Liver (tissue), 10 donors: ENCODE measurements at places on chromosomes 1 and 21.

- DNase-seq: no peak
- no peak overlapping the region for H3K4me3 ChIP-seq
- no peak overlapping the region for H3K27ac ChIP-seq
- no peaks in the 10 kb centered on the region for H3K4me1 ChIP-seq
- no peaks in the 10 kb centered on the region for H3K36me3 ChIP-seq
Measured at GRCh38 chr1:92411511-92411910, 75.2 kb downstream of the GFI1 start.

DNA sequence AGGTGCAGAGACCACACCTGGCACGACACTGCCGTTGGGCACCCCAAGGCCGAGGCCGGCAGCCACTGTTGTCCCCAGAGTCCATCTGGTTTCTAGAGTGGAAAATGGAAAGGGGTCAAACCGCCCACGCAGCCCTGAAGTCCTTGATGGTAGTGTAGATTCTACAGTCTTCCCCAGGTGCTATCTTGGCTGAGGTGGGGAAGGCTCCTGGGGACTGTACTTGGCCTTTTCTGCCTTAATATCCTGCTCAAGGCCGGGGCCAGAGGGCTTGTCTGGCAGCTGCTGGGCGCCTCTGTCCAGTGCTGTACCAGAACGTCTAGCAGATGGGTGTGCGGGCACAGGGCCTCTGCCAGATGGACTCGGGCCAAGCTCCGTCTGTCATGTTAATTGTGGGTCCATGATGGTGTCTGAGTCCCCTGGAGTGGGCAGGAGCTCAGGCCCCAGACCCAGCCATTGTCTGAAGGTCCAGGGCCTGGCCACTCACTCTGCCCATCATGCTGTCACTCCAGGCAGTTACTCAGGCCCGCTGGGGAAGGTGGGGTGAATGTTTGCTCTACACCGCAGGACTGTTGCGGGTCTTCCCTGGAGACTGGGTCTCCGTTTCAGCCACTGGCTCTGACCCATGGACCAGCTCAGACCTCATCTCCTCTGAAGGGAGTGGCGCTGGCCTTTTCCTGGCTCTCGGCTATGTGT lies 161.9 kb upstream of the COL6A1 start:
- no peaks in the 10 kb centered on the region for H3K27me3 ChIP-seq
- H3K4me3 ChIP-seq: no peak overlapping the region
- peak; percentile 28 for DNase-seq
- peaks cover 32% of the 10 kb centered on the region for H3K4me1 ChIP-seq

DNA sequence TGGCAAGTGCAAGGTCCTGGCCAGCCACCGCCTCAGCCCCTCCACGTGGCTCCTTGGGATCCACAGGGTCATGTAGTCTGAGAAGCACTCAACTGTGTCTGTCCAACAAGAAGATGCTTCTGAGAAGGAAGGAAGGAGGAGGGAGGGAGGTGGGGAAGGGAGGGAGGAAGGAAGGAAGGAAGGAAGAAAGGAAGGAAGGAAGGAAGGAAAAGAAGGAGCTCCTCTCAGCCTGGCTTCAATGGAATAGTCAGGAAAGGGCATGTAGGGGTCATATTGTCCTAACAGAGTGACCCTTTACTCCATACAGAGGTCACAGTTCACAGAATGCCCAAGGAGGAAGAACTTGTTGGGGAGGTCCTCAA lies 42.5 kb upstream of the TARDBP start:
- no peak overlapping the region for H3K4me3 ChIP-seq
- no peaks in the 10 kb centered on the region for H3K36me3 ChIP-seq
- no peak for DNase-seq
- peaks cover 8% of the 10 kb centered on the region for H3K4me1 ChIP-seq

DNA sequence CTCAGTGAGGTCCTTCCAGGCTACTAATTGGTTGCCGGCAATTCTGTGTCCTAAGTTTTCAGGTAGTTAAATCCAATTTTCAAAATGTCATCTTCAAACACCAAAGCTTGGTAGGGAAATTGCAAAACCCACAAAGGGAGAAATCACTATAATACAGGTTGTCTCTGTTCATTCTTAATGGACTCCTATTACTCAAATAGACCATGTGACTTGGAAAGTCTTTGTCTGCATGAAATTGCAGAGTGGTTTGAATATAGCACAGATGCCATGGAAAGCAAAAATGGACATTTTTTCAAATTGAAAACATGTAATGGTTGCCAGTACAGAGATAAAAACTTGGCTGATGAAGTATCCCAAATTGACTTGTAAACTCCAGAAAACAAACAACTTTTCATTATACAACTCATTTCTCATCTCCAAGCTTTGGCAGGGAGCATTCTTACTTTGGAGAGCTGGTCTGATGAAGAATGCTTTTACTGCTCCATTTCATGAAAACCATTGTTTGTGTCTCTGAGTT lies 169.5 kb upstream of the PKN2 start:
- H3K4me3 ChIP-seq: no peak overlapping the region
- no peaks in the 10 kb centered on the region for H3K36me3 ChIP-seq
- DNase-seq: no peak
- H3K27me3 ChIP-seq: no peaks in the 10 kb centered on the region

GRCh38 chr1:15881961-15882360 lies 34.5 kb downstream of the SPEN start:
- DNase-seq: no peak
- H3K27ac ChIP-seq: no peak overlapping the region
- no peaks in the 10 kb centered on the region for H3K27me3 ChIP-seq
- peaks cover 18% of the 10 kb centered on the region for H3K4me1 ChIP-seq

DNA sequence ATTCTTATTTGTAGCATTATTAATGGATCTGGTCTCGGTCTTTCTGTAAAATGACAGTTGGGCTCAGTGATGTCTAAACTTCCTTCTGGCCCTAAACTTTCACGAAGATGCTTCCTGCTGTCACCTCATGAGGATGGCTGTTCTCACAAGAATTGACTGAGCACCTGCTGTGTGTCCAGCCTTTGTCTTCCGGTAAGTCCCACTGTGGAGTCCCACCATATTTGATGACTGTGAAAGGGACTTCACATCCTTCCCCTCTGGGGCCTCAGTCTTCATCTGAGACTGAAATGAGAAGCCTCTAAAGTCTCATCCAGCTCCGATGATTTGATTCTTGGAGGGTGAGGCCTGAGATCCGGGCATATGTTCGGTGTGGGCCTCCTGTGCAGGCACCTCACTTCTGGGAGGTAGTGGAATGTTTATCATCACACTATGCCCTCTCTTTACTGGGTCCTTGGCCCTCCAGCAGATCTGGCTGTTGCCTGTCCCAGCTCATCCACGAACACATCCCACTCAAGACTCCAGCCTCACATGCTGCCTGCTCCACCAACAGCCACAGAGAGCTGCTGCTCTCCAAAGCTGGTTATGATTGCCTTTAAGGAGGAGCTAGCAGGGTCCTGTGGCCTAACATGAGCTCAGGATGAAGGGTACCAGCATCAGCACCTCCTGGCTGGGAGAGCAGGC lies 95.8 kb downstream of the KCNN3 start:
- H3K36me3 ChIP-seq: no peaks in the 10 kb centered on the region
- H3K27me3 ChIP-seq: no peaks in the 10 kb centered on the region
- no peak overlapping the region for H3K27ac ChIP-seq
- H3K4me3 ChIP-seq: no peak overlapping the region
- no peak for DNase-seq

- H3K27ac ChIP-seq: peak overlapping the region; percentile 99
- no peaks in the 10 kb centered on the region for H3K36me3 ChIP-seq
Measured at GRCh38 chr1:171486048-171486519, 754 bp downstream of the PRRC2C start.

- H3K36me3 ChIP-seq: no peaks in the 10 kb centered on the region
- no peak overlapping the region for H3K27ac ChIP-seq
- H3K4me3 ChIP-seq: no peak overlapping the region
- DNase-seq: no peak
- no peaks in the 10 kb centered on the region for H3K4me1 ChIP-seq
Measured at GRCh38 chr1:204326771-204327300, 32.9 kb downstream of the PLEKHA6 start.

GRCh38 chr1:212515329-212515760 lies 82.6 kb downstream of the NENF start:
- no peak for DNase-seq
- H3K27me3 ChIP-seq: no peaks in the 10 kb centered on the region
- no peak overlapping the region for H3K27ac ChIP-seq
- no peak overlapping the region for H3K4me3 ChIP-seq
- peaks cover 8% of the 10 kb centered on the region for H3K4me1 ChIP-seq

DNA sequence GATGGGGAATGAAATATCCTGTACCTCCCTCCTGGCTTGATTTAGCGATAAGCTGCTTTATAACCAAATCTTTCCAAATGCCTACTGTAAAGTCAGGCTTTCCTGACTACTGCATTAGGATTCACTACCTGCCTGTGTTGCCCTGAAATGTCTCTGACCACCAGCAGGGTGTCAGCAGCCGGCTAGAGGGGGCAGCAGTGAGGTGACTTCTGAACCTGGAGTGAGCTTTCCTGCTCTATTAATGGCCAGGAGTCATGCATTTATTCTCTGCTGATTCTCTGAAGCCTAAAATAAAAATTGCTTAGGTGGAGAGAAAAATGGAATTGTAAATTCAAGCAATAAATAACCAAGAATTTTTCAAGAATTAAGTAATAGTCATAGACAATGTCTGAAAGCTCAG lies 2.5 kb downstream of the BACE2 start:
- peaks cover 4% of the 10 kb centered on the region for H3K27me3 ChIP-seq
- no peak overlapping the region for H3K27ac ChIP-seq
- H3K4me3 ChIP-seq: no peak overlapping the region

DNA sequence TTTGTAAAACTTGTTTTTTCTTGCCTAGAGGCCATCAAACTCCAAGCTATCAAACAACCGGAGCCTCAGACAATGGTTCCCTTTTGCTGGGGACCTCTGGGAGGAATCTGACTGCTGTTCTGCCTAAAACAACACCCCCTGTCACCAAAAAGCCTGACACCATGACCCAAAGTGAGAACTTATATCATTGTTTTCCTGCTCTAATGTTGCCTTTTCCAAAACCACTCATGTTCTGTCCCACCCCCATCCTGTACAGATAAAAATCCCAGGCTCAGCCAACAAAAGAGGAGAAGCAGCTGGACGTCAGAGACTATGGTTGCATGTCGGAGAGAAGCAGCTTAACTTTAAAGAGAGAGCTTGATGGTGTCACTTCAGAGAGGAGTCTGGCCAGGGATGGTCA lies 327.2 kb upstream of the CXADR start:
- no peak overlapping the region for H3K4me3 ChIP-seq
- H3K27me3 ChIP-seq: no peaks in the 10 kb centered on the region
- DNase-seq: no peak
- H3K36me3 ChIP-seq: no peaks in the 10 kb centered on the region
- no peak overlapping the region for H3K27ac ChIP-seq

- DNase-seq: no peak
- no peaks in the 10 kb centered on the region for H3K4me1 ChIP-seq
- H3K27ac ChIP-seq: no peak overlapping the region
- H3K36me3 ChIP-seq: no peaks in the 10 kb centered on the region
Measured at GRCh38 chr1:67898033-67898726, 64.9 kb upstream of the GNG12 start.

DNA sequence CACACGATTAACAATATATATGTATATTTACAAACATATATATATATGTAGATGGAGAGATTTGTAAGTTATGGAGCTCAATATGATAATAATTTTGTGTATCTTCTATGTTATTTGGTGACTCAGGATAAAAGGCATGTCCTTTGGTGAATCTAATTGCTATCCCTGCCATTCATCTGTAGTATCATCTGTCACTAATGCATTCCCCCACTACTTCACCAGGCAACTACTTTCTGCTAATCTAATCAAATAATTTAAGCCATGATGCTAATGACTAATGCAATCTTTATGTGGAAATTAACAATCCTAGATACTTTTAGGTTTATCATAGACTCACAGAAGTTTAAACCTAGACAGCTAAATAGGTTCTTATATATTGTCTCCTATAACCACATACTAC lies 1074.5 kb downstream of the PLA2G4A start:
- no peak overlapping the region for H3K27ac ChIP-seq
- no peaks in the 10 kb centered on the region for H3K4me1 ChIP-seq
- H3K4me3 ChIP-seq: no peak overlapping the region

DNA sequence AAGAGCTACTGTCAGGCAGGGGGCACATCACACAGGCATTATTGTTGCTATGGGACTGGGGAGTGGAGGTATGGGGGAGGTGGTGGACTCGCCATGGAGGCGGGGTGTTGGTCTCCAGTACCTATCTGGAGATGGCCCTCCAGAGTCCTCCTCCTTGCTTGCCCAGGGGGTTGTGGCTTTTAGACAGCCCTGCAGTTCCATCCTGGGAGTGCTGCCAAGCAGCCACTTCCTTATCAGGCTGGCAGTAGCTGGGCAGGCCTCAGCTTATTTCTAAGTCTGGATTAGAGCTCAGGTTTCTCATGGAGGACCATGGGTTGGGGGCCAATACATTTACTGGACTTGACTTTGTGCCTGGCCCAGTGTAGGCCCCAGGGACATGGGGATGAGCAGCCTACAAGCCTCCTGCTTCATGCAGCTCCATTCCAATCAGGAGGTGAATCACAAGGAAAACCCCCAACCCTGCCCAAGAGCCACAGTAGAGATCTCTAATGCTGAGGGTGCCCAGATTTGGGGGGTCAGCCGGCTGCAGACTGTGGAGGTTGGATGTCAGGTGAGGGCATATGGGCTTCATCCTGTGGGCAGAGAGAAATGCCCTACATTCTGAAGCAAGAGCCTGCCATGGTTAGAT lies 210.7 kb upstream of the EDN2 start:
- DNase-seq: no peak
- H3K4me1 ChIP-seq: no peaks in the 10 kb centered on the region
- no peaks in the 10 kb centered on the region for H3K36me3 ChIP-seq
- no peak overlapping the region for H3K27ac ChIP-seq

DNA sequence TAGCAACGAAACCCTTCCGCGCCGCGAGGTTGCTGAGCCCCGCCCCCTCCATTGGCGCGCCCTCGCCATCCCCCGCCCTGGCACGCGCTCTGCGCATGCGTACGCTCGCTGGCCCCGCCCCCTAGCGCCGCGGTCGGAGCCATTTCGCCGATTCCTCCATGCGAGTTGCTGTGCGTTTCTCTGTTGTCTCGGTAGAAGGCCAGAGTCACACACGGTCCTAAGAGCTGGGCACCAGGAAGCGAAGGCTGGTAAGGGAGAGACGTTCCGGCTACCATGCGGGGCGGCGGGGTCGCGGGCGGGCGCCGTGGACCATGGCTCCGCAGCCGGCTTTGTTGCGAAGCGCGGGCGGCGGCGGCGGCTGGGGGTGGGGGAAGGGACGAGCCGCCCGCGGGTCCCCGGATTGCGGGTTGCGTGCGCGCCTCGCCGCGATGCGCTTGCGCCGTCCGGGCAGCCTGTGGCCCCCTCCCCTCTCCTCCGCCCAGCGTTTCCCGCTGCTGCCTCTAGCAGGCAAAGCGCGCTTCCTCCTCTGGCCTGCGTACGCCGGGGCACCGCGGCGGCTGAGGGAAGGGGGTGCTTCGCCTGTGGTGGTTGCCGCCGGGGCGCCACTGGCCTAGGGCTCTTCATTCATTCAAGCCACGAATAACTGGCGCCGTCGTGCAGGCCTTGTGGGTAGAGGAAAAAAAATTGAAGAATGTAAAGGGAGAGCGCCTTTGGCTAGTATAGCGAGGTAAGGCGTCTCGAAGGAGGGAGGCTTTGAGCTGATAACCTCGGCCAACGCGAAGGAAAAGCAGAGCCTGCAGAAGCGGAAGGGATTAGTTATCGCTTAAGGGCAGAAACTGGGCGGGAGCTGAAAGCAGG lies at the start of gene DHX9:
DHX9 (plus strand) TSS at position 139 of the 858 bp plus-strand sequence. CDS start 3,220 bp downstream, outside the sequence.
- H3K4me3 ChIP-seq: peak within 1 kb of the TSS; percentile 73
- peak within 1 kb of the TSS; percentile 95 for H3K27ac ChIP-seq
- peak; percentile 97 for DNase-seq

GRCh38 chr21:26140926-26141325 lies 29.6 kb downstream of the APP start:
- H3K4me3 ChIP-seq: no peak overlapping the region
- no peaks in the 10 kb centered on the region for H3K27me3 ChIP-seq
- H3K36me3 ChIP-seq: no peaks in the 10 kb centered on the region
- no peak for DNase-seq

GRCh38 chr1:235100194-235100772 lies 28.4 kb downstream of the TOMM20 start:
- no peak overlapping the region for H3K27ac ChIP-seq
- no peak overlapping the region for H3K4me3 ChIP-seq
- DNase-seq: no peak
- no peaks in the 10 kb centered on the region for H3K36me3 ChIP-seq
- H3K27me3 ChIP-seq: no peaks in the 10 kb centered on the region
